ENCODE measurements at places on chromosomes 4 and X.

GRCh38 chr4:96139251-96139929 is 299.5 kb downstream of the PDHA2 start:
- no peak for DNase-seq

DNA sequence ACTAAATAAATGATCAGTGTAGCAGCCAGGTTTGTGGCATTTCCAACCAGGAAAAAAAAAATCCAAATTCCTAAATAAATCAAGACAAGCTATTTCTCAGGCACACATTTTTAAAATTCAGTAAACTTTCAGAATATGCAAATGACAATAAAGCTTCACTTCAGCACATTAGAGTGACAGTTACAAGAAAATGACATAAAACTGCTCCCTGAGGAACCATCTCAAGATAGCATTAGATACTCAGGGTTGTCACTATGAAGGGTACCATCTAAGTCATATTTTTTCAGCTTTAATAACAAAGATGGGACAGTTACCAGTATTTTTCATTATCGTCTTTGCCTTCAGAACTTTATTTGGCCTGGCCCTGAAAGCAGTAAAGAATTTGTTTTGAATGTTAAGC is 411.3 kb upstream of the RASGEF1B start:
- no peak for DNase-seq

DNA sequence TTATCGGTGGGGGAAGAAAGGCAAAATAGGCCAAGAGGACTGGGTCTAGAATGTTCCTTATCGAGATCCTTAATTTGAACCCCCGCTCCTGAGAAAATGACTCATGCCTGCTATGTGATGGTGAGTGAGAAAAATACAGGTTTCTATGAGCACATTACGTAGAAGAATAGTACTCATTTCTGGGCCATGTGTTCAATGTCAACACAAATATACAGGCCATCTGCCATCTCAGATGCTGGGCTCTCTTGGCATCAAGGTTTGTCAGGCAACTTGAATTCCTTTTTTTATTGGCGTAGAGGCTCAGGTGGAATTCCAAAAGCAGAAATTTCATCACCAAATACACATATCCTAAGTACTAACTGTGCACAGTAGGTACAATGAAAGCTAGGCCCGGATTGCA is 81.4 kb upstream of the TRIM2 start:
- no peak for DNase-seq

DNA sequence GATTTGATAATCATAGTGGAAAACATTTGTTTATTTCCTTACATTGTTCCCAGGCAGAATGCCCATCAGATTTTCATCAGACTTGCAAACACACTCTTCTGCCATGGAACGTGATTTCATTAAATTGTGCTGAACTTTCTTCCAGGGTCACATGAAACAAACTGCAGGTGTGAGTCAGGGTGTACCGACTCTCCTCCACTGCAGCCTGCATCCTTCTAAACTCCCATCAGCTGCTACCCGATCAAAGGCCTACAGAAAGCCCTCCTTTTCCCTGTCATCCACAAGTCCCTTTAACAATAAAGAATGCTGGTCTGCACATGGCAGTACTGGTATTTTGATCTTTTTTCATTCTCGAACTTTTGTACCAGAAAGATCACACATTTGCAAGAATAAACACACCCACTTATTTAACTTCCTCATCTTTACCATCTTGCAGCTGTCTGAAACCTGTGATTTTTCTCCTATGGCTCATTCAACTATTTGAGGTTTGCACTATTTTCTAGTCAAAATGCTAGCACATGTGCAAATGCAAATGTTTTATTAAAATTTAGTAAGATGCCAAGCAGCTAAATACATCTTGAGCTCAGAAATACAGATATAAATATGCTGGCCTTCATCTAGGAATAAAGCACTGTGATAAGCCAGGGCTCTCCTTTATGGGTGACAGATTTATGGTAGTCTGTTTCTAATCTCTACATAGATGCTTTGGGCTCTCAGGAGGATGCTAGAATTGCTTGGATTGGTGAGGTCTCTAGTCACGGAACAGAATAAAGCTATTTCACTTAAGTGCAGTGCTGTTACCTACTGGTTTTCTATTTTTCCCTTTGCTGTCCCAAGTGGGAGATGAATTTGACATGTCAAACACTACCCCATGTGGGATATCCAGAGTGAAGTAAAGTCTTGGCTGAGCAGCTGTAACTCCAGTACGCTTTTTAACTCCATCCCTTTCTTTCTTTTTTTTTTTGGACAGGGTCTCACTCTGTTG is 25.8 kb upstream of the ARHGAP24 start:
- no peak for DNase-seq

DNA sequence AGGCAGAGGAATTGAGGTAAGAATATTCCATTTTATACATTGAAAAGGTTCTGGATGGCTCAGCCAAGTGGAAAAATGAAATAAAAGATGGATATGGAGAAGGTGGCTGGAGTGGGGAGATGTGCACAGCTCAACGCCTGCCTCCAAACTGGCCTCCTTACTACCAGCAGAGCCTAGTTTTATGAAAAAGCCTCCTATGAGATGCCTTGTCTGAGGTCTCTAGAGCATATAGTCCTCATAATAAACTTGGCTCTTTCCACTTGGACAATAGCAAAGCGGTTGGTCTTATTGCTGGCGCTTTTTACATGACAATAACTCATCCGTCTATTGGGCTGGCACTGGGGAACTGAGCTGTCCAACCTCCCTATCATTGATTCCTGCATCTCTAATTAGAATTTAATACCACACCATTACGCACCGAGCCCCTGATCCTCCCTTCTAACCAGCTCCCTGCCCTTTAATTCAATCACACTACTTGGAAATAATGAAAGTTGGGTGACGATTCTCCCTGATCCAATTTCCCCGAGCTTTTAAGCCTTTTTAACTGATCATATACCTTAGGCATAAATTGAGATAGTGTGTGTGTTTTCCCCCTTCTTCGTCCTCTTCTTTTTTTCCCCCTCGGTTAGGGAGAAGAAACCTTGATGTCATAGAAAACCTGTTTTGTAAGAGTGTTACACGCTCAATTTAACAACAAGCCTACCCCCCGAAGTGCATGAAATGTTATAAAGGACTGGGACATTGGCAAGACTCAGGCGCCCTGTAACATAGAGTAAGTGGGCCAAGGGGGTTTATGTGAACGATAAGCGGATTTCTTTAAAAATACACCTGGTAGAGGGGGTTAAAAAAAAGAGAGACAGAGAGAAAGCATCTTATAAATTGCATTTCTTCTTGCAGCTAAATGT is at the start of gene PHOX2B:
Gene PHOX2B (minus strand): TSS at position 155 of the 905 bp plus-strand sequence. CDS start 115 bp downstream, at position 40.
- DNase-seq, result no peak

DNA sequence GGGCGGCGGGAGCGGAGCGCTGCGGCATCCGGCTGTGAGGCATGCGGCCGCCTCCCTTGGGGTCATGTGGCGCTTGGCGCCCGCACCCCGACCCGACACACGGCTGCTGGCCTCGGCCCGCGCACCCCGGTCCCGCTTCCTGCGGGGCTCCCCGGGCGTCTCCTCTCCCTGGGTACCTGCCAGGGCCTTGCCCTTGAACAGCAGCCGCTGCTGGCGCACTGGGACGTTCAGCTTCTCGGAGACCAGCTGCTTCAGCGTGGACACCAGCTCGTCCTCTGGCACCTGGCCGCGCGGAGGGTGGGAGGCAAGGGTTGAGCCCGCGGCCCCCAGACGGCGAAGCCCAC is 391 bp downstream of the UBL4A start:
- no peak for DNase-seq
